Stimulated activated CD8-positive, alpha-beta memory T cell treated with anti-CD3 and anti-CD28 coated beads, Interleukin-7, amount 100 ng/mL, for 48 hours (primary cell): ENCODE measurements at places on chromosomes 1 and 21.

DNA sequence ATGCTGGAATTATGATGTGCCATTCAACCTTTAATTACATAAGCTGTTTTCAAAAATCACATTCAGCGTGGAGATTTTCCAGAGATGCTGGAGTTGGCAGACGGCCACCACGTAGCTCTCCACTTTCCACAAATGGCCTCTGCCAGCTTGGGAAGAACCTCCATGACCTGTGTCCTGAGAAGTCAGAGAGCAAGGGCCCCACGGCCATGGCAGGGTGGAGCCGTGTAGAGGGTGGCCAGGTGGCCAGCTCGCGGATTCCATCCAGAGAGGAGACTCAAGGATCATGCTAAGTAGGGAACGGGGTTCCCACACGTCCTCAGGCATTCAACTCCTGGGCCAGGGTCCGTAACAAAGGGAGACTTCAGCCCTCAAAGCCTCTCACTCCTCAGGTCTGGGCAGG lies 1.3 kb upstream of the GALE start:
- no peak for DNase-seq

GRCh38 chr1:19612530-19612929 lies 31.6 kb upstream of the NBL1 start:
- DNase-seq, result no peak

- no peak for DNase-seq
Measured at GRCh38 chr21:14572204-14572780, 26.2 kb upstream of the SAMSN1 start.

DNA sequence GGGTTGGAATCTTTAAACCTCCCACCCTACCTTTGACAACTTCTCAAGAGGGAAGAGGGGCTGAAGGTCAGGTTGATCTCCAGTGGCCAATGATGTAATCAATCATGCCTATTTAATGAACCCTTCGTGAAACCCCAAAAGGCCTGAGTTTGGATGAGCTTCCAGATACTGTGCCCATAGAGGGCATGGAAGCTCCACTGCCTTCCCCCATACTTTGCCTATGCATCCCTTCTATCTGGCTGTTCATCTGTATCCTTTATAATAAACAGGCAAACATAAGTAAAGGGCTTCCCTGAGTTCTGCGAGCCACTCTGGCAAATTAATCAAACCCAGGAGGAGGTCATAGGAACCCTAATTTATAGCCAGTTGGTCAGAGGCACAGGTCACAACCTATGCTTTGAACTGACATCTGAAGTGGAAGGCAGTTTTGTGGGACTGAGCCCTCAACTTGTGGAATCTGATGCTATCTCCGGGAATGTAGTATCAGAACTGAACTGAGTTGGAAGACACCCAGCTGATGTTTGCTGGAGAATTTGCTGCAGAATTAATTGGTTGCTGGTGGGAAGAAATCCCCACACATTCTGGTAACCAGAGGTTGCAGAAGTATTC lies 24.8 kb downstream of the S100A10 start:
- no peak for DNase-seq

DNA sequence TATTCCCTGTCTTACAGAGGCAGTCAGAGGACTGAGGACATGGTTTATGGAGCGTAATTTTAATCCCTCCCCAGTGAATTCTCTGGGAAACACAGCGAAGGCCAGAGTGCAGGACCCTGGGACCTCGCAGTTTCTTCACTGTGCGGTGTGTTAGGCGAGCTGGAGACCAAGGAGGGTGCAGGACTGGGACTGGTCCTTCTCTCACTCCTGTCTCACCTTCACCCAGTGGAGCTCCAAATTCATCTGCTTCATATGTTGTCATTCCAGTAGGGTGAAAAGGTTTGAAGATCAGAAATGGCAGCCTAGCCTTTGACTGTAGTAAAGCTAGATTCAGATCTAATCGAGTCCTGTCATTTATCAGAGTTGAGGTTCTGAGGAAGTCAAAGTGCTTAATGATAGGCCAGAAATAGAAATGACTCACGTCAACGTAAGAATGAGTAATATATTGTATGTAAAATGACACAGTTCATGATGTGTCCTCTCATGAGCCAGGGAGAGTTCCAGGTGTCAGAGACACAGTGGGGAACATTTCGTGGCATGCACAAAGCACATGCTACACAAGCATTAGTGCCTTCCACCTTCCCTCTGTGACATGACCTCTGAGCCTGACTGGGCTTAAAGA lies 647.5 kb downstream of the SMYD3 start:
- DNase-seq, result no peak

- DNase-seq, result no peak
Measured at GRCh38 chr1:208179263-208179816, 64.8 kb downstream of the PLXNA2 start.

- DNase-seq, result no peak
Measured at GRCh38 chr1:203473781-203474305, 1.8 kb upstream of the PRELP start.

DNA sequence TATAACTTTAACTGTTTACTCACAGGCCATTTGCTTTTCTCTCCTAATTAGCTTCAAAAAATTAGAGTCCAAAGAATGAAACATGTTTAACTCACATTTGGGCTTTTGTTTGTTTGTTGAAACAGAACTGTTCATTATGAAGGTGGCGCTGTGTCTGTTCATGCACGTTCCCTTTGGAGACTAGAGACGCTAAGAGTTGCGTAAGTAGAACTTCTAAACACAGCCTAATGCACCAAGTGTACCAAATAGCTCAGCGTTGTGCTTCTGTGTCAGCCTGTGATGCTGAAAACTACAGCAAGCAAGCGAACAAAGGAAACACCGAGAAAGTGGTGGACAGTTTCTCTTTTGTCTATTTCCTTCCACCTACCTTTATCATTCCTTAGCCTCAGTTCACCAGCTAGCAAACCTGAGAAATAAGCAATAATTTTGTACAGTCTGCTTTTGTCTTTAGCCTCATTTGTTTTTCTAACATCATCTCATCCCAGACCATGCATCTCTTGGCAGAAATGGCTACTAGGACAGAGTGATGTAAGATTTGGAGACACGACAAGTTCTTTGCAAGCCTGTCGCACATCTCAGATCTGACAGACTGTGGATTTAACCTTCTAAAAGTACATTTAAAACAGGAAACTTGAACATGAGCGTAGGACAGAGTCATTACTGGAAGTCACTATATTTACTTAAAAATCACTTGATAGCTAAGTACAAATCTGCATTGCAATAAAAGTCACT lies 375.1 kb downstream of the RYR2 start:
- no peak for DNase-seq

GRCh38 chr1:231856426-231856825 lies 229.8 kb downstream of the DISC1 start:
- no peak for DNase-seq

GRCh38 chr1:30929135-30929889 lies 20.8 kb upstream of the SDC3 start:
- no peak for DNase-seq

DNA sequence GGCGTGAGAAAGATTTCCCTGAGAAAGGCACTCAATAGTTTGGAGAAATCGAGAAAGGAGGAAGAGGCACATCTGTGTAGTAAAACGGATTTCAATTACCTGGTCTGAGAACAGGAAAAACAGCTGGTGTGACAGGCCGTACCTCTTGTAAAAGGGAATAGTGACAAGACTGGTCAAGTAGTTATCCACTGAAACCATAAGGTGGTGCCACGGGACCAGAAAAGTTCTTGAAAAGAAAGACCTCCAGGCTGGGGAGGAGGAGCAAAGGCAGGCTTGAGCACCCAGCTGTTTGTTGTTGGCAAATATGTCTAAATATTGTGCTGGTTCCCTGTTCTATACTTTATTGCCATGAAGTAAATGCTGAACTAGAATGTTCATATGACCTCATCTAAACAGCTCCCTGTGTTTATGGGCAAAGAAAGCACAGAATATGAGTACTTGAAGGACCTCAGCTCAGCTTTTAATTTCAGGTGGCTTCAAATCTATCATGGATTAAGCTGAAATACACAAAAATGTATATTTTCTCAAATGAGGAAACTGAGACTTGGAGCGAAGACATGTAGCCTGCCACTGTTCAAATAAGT lies 4.0 kb downstream of the HAO2 start:
- no peak for DNase-seq

DNA sequence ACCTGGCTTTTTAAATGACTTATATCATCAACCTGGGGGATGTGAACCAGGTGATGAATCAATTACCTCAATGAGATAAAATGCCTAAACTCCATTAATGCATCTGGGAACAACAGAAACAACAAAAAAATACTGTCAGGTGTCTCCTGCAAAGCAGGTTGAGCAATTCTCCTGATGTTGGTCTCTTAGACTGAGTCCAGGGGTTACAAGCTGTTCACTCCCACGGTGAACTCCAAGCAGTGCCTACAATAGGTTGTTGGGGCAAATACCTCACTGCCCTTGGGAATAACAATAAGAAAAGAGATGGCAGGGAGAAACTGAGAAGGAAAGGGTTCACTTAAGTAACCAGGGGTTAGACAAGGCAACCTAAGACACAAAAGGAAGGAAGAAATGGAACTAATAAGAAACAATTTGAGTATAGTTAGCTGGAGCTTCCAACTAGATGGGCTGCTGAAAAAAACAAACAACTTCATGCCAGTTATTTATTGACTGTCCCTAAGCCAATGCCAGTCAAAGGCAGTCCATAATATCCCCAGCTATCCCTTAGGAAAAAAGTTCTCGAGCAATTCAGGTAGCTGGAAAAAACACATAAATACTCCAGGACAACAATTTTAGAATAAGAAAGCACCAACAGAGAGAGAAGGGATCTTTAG lies 97.6 kb upstream of the MAGI3 start:
- no peak for DNase-seq

GRCh38 chr1:78069784-78070183 lies 24.0 kb downstream of the GIPC2 start:
- no peak for DNase-seq

- DNase-seq, result no peak
Measured at GRCh38 chr21:46195595-46196195, 11.4 kb upstream of the SPATC1L start.

- no peak for DNase-seq
Measured at GRCh38 chr1:151977662-151978230, 15.9 kb downstream of the S100A10 start.

DNA sequence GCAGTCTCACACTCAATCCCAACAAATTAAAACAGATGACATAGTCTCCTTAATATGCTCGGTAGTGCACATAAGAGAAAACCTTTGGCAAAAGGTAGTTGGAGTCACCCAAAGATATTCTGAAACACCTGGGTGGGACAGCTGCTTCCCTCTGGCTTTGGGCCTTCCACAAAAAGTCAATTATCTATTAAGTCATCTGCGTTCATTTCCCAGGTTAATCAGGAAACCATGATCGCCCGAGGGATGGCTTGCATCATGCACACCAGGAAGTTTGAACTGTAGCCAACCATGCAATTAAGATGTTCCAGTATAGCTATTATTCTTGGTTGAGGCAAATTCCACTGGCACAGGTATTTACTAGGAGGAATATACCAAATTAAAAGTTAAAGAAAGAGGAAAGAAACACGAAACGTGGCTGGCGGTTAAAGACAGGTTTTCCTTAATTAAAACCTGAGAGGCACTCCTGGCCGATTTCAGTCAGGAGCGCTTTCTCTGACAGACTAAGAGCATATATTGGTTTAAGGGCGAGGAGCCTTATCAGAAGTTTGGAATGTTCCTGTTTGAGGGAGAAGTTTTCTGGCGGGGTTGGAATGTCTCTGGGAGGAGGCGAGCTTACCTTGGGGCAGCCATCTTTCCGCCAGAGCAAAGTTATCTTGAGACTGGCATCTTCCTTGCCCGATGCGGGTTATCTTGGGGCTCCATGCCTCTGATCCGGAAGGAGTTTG lies 19.9 kb downstream of the CLDN17 start:
- DNase-seq, result no peak

GRCh38 chr1:203906932-203907331 lies 45.5 kb downstream of the SNRPE start:
- no peak for DNase-seq

- no peak for DNase-seq
Measured at GRCh38 chr21:43599728-43600127, 59.6 kb downstream of the HSF2BP start.

- DNase-seq, result no peak
Measured at GRCh38 chr1:85417876-85418275, 47.1 kb downstream of the DDAH1 start.

- DNase-seq, result no peak
Measured at GRCh38 chr1:154402409-154402921, 2.7 kb upstream of the IL6R start.

GRCh38 chr1:190940951-190941350 lies 463.3 kb upstream of the BRINP3 start:
- no peak for DNase-seq

- no peak for DNase-seq
Measured at GRCh38 chr1:166843769-166844596, 4.7 kb downstream of the POGK start.

- DNase-seq, result no peak
Measured at GRCh38 chr1:38577937-38578270, 281.7 kb downstream of the RRAGC start.

- DNase-seq, result no peak
Measured at GRCh38 chr1:194394676-194395075, 1208.3 kb upstream of the B3GALT2 start.

DNA sequence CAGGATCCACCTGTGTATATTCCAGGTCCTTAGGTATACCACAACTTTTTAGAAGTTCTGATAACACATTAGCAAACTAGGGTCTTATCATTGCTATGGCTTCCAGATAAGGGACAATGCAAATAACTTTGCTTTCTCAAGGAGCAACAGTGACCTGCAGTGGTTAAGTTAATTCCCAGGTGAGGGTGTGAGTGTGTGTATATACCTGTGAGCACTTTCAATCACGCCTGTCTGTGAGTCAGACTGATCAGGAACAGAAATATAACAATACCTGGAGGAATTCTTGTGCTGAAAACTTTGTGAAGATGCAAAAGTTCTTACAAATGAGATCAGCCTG lies 317.0 kb downstream of the PAPPA2 start:
- DNase-seq, result no peak

- no peak for DNase-seq
Measured at GRCh38 chr1:225772323-225772768, 5.3 kb upstream of the SRP9 start.
